ENCODE measurements at places on chromosomes 1 and 21.

- no peak for DNase-seq
Measured at GRCh38 chr1:200774311-200774710, 35.6 kb downstream of the CAMSAP2 start.

DNA sequence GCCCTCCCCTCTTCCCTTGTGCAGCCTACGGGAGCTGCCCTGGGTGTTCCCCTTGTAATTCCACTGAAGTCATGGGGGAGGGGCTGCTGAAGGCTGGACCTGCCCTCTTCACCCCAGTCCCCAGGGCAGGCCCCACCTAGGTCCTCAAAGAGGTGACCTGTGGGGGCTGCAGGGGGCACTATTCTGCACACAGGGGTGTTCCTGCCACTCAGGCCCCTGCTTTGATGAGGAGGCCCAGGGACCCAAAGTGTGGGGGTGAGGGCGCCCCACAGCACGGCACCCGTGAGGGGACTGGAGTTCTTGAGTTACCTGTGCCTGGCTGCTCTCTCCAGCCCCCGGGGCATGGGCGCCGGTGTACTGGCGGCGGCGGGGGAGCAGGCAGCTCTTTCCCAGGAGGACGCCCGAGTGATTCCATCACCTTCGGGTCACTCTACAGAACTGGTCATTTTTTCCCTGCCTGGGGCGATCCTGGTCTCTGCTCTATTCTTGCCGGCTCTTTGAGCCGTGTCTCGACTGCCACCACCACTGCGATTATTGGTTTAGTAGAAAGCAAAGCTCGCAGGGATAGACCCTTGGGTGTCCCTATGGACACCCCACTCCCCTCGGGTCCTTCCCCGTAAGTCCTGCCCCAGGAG is 6.9 kb upstream of the PRDM16 start:
- peak; percentile 69 for DNase-seq

DNA sequence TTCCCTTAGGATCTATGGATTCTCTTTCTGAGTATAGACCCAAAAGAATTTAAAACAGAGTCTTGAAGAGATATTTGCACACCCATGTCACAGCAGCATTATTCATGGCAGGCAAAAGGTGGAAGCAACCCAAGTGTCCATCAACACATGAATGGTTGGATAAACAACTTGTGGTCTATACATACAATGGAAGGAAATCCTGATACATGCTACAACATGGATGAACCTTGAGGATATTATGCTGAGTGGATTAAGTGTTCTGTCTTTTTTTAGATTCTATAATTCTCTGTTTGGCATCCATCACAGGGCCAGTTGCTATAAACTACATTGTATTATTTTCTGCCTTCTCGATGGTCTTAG is 39.8 kb downstream of the PTPN14 start:
- no peak for DNase-seq

GRCh38 chr1:204455063-204455830 is 39.4 kb downstream of the PIK3C2B start:
- DNase-seq: no peak

DNA sequence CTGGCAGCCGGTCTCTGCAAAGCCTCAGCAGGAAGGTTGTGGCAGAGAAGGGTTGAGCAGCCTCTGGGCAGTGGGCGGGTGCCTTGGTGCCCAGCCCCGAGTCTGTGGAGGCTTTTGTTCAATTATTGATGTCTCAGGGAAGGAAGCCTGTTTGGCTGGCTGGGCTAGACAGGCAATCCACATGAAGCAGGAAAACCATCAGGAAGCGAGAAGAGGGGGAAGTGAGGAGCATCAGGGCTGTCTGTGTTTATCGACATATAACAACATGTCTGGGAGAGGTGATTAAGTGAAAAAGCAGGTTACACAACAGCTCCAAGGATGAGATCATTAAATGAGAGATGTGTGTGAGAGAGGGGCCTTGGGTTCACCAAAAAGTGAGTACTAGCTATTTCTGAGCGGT is 105.4 kb downstream of the UBE2U start:
- DNase-seq: no peak

- DNase-seq: no peak
Measured at GRCh38 chr1:37482796-37483744, 8.7 kb downstream of the ZC3H12A start.

DNA sequence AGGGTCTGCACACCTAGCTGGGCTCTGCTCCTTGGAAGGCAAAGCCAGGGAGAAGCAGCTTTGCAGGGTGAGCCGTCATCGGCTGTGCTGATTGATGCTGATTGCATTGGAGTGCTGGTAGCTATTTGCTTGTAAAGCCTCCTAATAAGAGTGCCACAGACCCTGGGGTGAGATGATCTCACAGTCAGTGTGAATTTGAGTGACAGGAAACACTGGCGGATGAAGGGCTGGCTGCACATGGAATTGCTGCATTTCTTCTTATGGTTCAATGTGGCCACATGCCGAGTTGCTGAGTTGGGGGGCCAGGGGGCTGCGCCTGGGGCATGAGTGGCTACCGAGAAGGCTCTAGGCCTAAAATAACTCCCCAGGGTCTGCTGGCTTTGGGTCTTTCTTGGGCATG is 138.2 kb upstream of the CACNA1E start:
- DNase-seq: no peak

- DNase-seq: no peak
Measured at GRCh38 chr1:246128494-246129069, 378.5 kb downstream of the SMYD3 start.

GRCh38 chr1:53640701-53641075 is 98.3 kb downstream of the GLIS1 start:
- DNase-seq: no peak

GRCh38 chr21:35510957-35511695 is 462.0 kb upstream of the RUNX1 start:
- no peak for DNase-seq

DNA sequence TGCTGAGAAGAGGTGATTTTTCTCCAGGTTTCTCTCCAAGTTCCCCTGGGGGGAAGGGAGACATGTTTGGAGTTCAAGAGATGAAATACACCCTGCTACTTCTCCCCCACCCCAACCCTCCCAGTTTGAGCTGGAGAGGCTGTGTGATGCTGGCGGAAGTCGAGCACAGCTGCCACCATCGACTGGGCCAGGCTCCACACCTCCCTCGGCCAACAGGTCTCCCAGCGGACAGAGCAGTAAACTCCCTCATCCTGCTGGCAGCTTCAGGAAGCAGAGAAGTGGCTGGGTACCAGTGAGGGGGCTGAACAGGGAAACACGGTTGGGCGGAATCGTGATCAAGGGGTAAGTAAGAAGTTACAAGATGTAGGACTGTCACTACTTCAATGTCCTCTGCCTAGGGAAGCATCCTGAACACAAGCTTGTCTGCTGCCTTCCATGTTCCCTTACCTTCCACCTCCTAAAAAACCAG is 6.6 kb upstream of the NHLH1 start:
- no peak for DNase-seq

DNA sequence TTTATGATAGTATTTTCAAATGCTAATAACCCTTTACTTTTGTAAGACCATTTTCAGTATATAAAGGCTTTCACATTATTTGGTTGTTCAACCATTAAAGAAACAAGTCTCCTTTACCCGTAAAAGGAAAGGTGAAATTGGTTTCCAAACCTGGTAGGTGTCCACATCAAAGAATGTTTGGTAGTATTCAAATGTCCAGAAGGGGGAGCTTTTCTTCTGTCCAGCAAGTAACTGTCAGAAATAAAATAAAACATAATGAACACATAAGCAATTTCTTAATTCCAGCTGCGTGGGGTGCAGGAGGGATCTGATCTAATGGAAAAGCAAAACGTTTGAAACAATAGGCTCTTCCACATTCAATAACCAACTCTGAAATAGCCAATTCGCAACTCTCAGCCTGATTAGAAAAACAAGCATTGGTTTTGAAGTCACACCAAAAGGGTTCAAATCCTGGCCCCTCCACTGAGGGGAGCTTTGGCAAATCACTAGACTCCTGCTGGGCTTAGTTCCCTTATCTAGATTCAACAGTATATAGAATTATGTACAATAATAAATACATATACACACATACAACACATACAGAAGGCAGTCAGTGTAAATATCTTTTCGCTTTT is 11.0 kb downstream of the YIPF1 start:
- DNase-seq: no peak

DNA sequence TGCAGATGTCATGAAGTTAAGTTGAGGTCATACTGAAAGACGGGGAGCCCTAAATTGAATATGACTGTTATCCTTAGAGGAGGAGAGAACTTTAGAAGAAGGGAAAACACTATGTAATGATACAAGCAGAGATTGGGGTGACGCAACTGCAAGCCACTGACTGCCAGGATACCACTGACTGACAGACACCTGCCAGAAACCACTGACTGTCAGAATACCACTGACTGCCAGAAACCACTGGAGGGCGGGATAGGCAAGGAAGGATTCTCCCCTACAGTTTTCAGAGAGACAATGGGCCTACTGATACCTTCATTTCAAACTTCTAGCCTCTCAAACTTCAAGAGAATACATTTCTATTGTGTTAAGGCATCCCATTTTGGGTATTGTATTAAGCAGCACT is 388.7 kb downstream of the USH2A start:
- DNase-seq: no peak
